ENCODE measurements at places on chromosomes 2 and 18. TPM values are rescaled to one million over a fixed set of nuclear protein-coding genes. Genes with fewer than 3 reads are reported as not detected.

DNA sequence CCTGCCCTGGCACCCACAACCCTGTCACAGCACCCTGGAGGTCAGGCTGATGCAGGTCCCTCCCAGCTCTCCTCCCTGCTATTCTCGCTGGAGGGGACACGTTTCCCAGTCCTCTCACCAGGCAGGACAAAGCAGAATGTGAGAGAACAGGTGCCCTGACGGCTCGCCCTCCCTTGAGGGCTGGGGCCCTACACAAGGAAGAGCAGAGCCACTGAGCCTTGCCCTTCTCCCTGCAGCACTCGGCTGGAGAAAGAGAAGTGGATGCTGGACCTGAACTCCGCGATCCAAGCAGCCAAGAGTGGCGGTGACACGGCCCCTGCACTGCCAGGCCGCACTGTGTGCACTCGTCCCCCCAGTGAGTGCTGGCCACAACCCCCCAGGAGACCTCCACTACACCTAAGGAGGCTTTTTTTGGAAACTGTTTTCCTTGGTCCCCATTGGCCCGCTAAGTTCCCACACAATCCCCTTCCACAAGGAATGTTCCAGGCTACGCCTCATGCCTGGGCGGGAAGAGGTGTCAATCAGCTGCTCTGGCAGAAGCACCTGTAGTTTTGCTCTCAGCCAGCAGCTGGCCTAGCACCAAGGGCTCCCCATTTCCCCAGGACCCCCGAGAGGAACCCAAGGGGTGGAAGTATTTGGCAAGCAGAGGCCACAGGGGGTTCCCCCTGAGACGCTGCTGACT lies 17.4 kb downstream of the STK25 start:
- no peak for DNase-seq

- no peak for DNase-seq
Observed at GRCh38 chr2:119533560-119533959, 9.3 kb upstream of the SCTR start.

DNA sequence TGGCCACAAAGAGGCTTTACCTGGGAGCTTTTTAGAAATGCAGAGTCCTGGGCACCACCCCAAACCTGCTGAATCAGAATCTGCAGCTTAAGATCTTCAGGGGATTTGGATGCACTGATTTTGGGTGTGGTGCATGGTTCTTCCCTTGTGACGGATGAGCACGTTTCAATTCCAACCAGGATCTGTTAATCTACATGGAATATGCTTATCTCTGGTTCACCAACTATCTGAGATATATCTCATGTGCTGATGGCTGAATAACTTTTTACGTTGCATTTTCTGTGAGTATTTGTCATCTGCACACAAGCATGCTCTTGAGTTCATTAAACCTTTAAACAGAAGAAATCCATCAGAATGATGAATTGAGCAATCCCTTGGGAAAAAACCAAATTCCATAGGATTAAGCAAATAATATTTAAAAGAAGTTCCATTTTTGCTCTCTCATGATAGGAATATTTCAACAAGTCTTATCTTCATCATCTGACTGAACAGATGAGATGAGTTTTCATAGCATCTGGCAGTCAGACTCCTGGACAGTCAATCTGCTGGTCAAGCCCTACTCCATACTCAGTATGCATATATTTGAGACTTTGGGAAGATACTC lies 120.6 kb downstream of the PLB1 start:
- no peak for DNase-seq

GRCh38 chr2:170578606-170579005 lies 136.5 kb upstream of the SP5 start:
- DNase-seq, result no peak

Gene ANKRD30BL
- not detected for total RNA-seq

DNA sequence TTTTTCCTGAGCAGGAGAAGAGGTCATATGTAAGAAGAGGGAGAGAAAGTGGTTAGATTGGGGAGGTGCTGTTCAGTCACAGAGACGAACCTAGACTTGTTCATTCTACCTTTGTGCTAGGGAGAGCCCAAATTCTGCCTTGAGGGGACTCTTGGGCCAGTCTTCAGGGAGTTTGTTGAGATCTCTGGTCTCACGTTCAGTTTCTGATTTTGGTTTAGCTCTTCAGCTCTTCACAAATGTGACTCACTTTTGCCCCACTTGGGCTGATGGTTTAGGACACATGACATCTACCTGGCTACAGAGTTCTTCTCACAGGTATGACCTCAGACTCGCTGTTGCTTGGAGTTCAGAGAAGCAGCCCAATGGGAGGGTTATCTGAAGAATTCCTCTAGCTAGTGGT lies 49.2 kb upstream of the DARS1 start:
- no peak for DNase-seq

Gene KIDINS220
- 48.9 TPM for total RNA-seq

DNA sequence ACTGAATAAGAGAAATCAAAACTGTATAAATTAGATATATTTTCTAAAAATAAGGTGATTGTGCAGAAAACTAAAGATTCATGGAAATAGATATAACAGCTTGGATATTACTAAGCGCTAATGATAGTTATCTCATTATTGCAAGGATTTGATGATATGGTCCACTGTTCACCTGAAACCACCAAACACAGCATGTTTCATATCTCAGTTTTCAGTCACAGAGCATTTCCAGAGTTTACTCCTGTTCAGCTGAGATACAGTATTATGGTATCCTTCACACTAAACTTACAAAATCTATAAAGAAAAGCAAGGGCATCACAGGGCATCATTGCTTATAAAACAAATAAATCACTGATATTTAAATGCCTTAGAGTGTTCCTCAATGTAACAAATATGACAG lies 591.6 kb downstream of the ERBB4 start:
- no peak for DNase-seq

Gene HOXD8
- 20.9 TPM for total RNA-seq

Gene CARF
- total RNA-seq, result 2.4 TPM

- no peak for DNase-seq
Observed at GRCh38 chr2:68726608-68727367, 7.8 kb upstream of the ARHGAP25 start.

Gene ERBB4
- total RNA-seq, result under 0.01 TPM

DNA sequence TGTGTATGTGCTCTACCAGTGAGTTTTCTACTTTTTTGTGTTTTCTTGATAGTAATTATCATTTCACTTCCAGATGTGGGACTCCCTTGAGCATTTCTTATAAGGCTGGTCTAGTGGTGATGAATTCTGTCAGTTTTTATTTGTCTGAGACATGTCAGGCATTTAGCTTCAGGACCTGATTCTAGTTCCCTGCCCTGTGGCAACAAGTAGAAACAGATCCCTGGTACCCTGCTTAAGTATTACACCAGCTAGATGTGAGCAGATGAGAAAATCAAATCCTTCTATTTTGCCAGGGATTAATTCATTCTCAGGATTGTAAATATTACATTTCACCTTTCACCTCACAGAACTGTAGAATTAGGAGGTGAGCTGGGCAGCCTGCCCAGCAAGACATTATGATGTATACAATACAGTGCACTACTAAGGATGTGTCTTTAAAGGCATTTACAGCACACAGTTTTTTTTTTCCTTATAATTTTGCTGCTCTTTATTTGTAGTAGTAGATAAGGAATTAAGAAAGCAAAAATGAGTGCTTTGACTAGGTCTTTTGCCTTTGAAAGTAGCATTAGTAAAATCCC lies 35.1 kb downstream of the GALM start:
- DNase-seq, result no peak

Gene BOLL
- not detected for total RNA-seq

- DNase-seq, result peak; percentile 48
Observed at GRCh38 chr2:230765611-230766300, 53.1 kb downstream of the CAB39 start.

Gene SLC40A1
- 319 TPM for total RNA-seq

All from dermis microvascular lymphatic vessel endothelial cell (primary cell).